ENCODE measurements at places on chromosomes 12 and 14. TPM values are rescaled to one million over a fixed set of nuclear protein-coding genes. Genes with fewer than 3 reads are reported as not detected.

Gene SLCO1C1
- not detected for total RNA-seq

Gene LALBA
- total RNA-seq, result not detected

Gene LGR5
- total RNA-seq, result not detected

Gene UBE3B
- 30.8 TPM for total RNA-seq

Gene MYF5
- not detected for total RNA-seq

Gene DENND5B
- total RNA-seq, result 8.5 TPM

Gene KRT83
- total RNA-seq, result not detected

Measured in dermis lymphatic vessel endothelial cell (primary cell).